ENCODE measurements at places on chromosomes 4 and X.

DNA sequence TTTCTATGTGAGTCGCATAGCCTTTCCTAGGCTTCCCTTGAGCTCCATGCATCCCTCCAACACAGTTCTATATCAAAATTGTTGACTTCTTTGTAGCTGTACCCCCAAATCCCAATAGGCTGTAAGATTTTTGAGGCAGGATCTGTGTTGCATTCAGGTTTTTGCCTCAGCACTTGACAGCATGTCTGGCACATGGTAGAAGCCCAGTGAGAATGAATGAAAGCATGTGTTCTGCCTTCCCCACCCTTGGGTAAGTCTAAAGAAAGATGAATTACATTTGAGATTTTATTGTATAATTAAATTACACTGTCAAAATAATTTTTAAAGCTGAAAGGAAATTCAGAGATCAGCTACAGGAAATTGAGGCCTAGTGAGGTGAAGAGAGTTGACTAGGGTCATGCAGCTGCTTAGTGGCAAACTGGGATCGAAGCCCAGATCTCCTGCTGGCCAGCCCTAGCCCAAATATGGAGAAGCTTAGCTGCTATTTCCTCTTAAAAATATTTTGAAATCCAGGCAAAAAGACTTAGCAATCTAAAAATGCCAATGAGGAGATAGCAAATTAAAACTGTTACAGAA is 122.5 kb downstream of the SPATA18 start:
- DNase-seq, result no peak

GRCh38 chrX:33053001-33053400 is 158.3 kb downstream of the DMD start:
- no peak for DNase-seq

DNA sequence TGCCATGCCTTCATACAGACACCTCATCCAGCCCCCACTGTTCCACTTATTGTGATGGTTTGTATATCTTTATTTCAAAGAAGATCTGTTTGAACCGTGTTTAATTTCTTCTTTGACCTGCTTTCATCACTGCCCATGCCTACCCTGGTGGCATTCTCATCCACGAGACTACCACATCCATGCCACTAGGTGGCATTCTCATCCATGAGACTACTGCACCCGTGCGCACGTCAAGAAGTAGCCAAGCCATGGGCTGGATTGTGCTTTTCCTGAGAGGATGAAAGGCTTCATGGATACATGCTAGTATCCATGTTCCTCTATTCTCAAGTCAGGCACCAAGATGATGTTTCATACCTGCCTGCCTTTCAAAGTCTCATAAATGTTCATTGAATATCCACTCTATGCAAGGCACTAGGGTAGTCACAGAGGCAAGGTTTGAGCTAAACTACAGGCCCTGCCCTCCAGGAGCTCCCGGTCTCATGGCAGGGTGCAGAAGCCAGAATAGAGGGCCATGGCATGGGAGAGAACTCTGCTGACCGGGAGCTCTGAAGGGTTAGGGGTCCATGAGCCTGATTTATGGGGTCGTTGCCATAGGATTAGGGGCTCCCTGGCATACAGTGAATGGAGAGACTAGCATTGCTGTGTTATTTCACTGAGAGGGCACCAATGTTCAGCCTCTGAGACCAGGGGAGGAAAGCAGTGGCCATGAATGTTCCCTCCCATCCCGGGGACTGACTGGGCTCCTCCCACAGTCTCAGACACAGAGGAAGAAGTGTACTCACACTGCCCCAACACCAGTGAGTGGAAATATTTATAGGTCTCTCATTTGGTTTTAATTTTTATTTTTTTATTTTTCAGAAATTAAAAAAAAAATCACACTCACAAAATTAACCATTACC is 24.8 kb upstream of the EOLA2 start:
- peak; percentile 21 for DNase-seq

DNA sequence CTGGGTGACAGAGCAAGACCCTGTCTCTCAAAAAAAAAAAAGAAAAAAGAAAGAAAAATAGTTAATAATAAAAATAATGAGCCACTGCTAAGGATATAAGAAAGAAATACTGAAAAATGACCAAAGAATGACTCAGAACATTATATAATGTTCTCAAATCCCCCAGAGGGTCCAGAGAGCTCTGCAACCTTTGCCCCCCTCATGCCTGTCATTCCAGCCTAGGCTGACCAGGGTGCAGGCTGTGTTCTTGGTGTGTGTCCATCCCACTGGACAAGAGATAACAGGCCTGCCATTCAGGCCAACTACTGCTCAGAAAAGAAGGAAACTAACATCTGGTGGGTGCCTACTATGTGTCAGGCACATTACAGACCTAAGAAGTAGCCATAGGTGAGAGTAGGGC is 72.7 kb upstream of the EDNRA start:
- DNase-seq, result no peak

DNA sequence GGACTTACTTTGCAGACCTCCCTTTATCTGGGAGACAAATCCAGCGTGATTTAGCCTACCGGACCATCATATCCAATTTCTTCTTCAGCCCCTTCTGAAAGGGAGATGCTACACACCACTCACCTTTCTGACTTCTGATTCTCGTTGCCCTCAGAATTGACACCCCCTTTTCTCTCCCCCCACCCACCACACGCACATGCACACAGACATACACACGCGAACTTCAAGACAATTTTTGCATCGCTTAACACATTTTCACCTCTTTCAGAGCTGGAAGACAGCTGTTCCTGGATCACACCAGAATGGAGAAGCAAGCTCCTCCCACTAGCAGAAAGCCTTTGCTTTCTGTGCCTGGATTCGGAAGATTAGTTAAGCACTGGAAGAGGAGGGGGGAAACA is 1.0 kb upstream of the SNCA start:
- DNase-seq, result peak; percentile 12

DNA sequence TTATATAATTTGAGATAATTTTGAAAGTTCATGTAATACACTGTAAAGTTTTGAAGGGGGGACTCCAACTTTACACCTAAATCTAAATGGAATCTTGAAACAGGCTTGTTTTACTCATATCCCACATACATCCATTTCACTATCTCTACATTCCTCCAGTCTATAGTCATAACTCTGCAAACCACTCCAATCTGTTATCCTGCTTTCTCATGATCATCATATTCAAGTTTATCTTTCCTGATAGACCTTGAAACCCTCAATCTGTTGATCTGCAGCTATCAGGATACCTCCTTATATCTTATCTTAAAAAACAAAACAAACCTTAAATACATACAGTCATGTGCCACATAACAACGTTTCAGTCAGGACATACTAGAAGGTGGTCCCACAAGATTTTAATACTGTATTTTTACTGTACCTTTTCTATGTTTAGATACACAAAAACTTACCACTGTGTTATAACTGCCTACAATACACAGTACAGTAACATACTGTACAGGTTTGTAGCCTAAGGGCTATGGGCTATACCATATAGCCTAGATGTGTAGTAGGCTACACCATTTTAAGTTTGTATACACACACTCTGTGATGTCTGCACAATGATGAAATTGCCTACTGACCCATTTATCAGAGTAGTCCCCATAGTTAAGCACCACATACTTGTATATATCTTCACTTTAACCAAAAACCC is 14.0 kb downstream of the CHIC2 start:
- DNase-seq, result no peak

DNA sequence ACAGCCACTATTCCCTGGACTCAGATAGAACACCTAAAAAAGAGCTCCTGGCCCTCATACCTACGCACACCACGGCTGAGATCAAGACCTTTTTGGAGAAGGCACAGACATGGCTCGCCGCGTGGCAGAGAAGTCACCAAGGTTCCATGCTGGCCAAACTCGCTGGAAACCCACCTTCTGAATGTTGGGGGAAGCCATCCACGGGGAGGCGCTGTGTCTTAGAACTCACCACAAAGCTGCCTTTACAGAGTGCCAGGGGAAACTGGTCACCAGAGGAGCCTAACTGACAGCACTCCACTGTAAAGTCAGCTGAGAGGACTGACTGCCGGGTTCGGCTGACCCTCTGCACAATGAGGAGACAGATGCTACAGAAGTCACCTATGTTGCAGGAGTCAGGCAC is 97.9 kb downstream of the NEUROG2 start:
- DNase-seq, result no peak

DNA sequence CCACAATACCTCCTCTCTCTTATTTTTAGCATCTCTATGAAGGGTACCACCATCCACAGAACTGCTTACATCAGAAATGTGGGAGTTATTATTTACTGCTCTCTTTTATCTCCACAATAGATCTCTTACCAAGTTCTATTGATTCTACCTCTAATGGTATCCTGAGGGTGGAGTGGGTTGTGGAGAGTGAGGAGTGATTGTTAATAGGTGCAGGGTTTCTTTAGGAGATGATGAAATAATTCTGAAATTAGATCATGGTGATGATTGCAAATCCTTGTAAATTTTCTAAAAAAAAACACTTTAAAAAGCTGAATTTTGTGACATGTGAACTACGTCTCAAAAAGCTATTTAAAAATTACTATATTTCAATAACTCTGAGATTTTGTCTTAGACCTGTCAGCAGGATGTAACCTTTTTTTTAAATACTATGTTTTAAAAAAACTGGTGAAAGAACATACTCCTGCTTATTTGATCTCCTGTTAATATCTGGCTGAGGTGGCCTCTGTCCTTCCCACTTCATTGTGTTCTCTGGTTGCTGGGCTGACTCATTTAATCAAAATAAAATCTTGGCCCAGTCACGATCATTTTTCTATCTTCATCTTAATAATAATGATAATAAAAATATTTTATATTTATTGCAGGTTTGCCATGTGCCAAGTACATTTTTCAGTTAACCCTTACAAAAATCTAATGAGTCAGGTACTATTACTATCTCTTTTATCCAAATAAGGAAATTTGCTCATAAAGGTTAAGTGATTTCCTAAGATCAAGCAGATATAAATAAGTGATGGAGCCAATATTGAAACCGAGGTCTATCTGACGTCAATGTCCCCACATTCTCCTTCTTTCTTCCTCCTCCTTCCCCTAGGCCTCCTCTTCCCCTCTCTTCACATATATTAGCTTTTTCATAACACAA is 73.5 kb downstream of the GLUD2 start:
- DNase-seq, result no peak

DNA sequence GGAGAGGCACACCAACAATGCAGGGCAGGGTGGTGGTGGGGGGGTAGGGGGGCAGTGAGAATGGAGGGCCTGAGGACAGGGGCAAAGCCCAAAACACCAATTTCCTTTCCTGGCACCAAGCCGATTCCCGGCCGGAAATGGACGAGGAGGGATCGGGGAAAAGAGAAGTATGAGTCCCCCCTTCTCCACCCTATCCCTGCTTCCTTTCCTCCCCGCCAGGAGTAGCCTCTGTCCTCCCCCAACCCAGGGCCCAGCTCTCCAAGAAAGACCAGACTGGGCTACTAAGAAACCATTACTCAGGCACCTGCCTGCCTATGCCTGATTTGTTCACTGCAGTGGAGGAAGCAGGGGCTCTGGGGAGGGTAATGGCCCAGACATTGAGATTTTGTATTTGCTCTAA is 402 bp downstream of the CCDC120 start:
- no peak for DNase-seq

GRCh38 chr4:53463340-53463739 is 85.9 kb downstream of the FIP1L1 start:
- no peak for DNase-seq

DNA sequence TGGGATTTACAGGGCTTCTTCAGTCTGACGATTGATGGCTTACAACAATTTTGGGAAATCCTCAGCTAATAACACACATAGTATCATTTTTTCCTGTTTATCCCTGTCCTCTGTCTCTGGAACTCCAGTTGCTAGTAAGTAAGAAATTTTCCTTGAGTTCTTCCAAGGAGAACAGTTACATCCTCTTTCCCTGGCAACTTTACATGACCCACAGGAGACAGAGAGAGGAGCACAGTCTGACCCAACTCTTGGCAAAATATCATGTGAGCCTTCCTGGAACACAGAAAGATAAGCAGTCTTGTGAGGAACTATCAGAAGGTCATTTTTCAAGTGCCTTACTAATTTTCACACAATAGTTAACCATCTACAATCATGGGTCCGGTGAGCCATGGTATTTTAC is 578.7 kb upstream of the PABPC4L start:
- no peak for DNase-seq

- no peak for DNase-seq
Observed at GRCh38 chr4:18630218-18631110, 608.9 kb upstream of the LCORL start.

DNA sequence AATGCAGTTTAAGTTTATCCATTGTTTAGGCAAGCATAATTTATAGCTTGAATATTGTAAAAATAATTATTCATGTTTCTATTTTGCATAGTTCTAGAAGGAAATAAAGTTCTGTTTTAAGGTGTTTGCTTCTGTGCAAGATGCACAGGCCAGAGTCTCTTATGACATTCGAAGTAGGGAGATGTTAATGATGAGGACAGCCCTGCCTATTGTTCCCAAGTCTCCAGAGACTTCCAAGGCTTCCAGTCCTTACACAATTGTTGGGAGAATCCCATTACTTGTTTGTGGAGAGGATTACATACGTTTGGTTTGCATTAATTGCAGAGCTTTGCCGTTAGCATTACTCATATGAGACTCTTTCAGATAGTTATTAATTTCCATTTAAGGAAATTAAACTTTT is 96.2 kb upstream of the ANK2 start:
- DNase-seq, result no peak

GRCh38 chr4:23999714-24000469 is 110.0 kb upstream of the PPARGC1A start:
- no peak for DNase-seq

DNA sequence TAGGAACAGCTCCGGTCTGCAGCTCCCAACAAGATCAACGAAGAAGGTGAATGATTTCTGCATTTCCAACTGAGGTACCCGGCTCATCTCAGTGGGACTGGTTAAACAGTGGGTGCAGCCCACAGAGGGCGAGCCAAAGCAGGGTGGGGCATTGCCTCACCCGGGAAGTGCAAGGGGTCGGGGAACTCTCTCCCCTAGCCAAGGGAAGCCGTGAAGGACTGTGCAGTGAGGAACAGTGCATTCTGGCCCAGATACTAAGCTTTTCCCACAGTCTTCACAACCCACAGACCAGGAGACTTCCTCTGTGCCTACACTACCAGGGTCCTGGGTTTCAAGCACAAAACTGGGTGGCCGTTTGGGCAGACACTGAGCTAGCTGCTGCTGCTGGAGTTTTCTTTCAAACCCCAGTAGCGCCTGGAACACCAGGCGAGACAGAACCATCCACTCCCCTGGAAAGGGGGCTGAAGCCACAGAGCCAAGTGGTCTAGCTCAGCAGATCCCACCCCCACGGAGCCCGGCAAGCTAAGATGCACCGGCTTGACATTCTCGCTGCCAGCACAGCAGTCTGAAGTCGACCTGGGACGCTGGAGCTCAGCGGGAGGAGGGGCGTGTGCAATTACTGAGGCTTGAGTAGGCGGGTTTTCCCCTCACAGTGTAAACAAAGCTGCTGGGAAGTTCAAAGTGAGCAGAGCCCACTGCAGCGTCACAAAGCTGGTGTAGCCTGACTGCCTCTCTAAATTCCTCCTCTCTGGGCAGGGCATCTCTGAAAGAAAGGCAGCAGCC is 84.6 kb downstream of the THOC2 start:
- DNase-seq, result no peak
